Osteocyte (in vitro differentiated cells): ENCODE measurements at places on chromosomes 1 and 21. TPM values are rescaled to one million over a fixed set of nuclear protein-coding genes. Genes with fewer than 3 reads are reported as not detected.

DNA sequence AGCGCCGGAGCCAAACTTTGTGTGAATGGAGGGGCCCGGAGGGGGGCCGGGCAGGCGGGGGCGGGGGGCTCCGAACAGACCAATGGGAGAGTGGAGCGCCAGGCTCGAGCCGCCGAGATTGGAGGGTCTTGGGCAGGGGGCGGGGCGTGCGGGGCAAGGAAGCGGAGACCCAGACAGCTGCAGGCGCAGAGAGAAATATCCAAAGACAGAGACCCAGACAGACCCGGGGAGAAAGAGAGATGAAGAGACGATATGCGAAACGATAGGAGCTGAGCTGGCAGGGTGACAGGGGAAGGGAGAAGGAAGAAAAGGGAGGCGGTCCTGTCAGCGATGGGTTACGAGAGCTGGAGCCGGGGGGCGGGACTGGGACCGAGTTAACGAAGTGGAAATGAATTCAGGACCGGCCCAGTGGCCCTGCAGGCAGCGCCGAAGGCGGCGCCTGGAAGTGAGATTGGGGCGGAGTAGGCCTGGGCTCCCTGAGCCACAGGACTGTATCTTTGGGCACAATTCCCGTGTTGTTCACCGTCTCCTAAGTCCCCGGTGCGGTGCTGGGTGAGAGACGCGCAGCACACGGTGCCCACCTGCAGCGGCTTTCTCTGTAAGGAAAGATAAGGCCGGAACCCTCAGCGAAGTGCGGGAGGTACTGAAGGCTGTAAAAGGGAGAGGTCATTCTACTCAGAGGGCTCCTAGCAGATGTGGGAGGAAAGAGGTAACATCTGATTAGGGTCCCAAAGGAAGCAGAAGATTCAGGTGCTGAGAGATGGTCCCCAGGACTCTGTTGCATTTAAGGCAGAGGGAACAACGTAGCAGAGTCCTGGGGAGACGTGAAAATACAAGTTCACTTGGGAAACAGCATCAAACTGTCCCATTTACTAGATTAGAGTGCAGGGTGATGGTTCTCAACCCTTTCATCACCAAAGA is 543 bp upstream of the KCNJ10 start:
- DNase-seq, result no peak

DNA sequence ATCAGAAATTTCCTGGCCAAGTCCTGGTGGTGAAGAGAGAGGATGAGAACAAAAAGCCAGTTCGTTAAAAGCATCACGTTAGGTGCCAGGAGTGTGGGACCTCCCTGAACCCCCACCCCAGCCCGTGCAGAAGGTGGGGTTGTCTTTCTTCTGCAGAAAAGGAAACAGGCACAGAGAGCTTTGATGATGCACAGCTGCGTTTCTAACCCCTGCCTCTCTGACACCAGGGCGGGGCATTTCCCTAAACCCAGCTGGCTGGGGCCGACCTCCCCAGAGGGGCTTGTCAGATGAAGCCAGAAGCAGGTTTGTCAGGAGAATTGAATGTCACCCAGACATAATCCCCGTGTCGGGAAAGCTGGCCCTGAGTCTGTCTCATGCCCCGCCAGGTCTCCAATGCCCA is 189.3 kb upstream of the EDN2 start:
- no peak for DNase-seq

The CLEC20A gene
- not detected in 2 replicates for total RNA-seq

The HES2 gene
- not detected in 2 replicates for total RNA-seq

- DNase-seq, result no peak
These were observed 134.1 kb downstream of the SYT14 start for GRCh38 chr1:210072129-210072528.

- no peak for DNase-seq
These were observed 23.9 kb upstream of the RPTN start for GRCh38 chr1:152182944-152183361.

- no peak for DNase-seq
These were observed 1.9 kb downstream of the SLC2A1 start for GRCh38 chr1:42956739-42957138.

The TNNI3K gene
- not detected in 2 replicates for total RNA-seq

DNA sequence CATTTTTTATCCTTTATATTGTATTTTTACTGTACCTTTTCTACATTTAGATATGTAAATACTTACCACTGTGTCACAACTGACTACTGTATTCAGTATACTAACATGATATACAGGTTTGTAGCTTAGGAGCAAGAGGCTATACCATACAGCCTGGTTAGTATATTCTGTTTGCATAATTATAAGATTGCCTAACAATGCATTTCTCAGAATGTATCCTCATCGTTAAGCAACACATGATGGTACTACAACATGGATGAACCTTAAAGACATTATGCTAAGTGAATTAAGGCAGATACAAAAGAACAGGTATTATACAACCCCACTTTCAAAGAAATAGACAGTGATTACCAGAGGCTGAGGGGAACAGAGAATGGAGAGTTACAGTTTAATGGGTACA is 62.7 kb downstream of the RUSC1 start:
- DNase-seq, result no peak

GRCh38 chr1:118504221-118504644 is 319.2 kb upstream of the SPAG17 start:
- no peak for DNase-seq

DNA sequence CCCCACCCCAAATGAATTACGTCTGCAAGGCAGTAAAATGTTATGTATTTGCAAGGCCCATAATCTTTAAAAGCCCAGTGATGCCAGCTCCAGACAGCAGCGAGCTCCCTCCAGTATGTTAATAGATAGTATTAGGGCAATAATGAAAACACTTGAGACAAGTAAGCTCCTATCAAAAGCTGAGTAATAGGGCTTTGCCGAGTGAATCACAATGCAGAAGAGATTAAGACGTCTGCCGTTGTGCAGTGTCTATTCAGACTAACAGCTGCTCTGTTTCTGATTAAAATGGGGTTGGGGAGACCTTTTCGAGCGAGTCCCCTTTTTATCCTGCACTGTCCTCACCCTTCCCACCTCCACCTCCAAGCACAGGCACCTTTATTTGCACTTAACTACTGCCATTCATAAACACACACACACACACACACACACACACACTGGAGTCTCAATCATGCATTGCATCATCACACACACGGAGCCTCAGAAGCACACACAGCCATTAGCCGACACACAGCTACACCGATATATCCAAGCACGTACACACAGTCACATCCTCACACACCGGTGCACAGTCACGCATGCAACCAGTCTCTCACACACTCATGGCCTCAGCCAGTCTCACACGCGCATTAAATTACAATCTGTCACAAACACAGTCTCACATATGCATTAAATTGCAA is 46.0 kb upstream of the FOXO6 start:
- no peak for DNase-seq

GRCh38 chr1:169327875-169328274 is 39.7 kb downstream of the NME7 start:
- DNase-seq, result no peak

The HES3 gene
- total RNA-seq, result not detected in 2 replicates

GRCh38 chr1:19333587-19334354 is 21.6 kb downstream of the SLC66A1 start:
- no peak for DNase-seq

The SPRR5 gene
- total RNA-seq, result not detected in 2 replicates

GRCh38 chr1:26999440-26999987 is 6.0 kb downstream of the TRNP1 start:
- DNase-seq, result peak; percentile 93

DNA sequence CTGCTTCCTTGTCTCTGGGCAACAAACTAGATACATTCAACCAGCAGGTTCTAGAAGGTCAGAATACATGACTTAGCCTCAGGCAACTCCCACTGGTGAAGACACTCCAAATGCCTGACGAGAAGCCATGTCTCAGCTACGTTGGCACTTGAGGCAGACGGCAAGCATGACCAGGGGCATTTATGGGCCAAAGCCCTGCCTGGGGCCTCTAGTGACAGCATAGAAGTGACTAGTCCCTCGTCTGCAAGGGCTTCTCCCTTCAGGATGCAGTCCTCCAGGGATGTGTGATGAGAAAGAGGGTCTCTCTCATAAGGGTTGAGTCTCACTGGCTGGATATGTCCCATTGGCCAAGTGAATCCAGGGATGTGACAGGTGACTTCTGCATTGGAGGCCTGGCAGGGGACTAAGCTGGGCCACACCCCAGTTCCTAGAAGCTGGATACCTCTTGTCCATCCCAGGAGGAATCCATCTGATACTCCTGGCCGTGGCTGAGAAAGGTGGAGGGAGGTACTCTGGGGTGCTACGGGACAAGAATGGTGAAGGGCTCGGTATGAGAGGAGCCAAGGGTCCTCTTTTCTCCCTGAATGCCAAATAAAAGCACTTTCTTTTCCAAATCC is 148.6 kb upstream of the HMGB4 start:
- DNase-seq, result peak; percentile 54

The TDRD5 gene
- not detected in 2 replicates for total RNA-seq

The C1orf122 gene
- 55.0 and 57.0 TPM in 2 replicates for total RNA-seq

DNA sequence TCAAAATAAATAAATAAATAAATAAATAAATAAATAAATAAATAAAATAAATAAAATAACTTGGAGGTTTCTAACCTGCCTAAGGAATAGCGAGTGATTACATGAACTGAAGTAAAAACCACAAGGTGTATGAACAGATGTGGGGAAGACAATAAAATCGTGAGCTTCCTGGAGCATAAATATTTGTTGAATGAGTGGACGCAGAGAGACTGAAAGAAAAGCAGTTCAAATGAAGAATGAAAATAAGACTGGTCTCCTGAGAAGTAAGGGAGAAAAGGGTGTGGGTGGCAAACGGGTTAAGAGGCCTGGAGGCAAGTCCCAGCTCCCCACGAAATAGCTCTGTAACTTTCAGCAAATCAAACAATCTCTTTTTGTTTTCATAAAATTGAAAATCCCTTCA is 33.6 kb downstream of the CHML start:
- DNase-seq, result no peak

The GABRD gene
- total RNA-seq, result not detected in 2 replicates
